ENCODE measurements at places on chromosomes 7 and 10.

- no peak for DNase-seq
These were observed 43.6 kb downstream of the MDH2 start for GRCh38 chr7:76091506-76091905.

- DNase-seq, result no peak
These were observed 12.0 kb upstream of the DHTKD1 start for GRCh38 chr10:12056748-12057147.

- no peak for DNase-seq
These were observed 223.9 kb downstream of the C7orf25 start for GRCh38 chr7:42688056-42688371.

DNA sequence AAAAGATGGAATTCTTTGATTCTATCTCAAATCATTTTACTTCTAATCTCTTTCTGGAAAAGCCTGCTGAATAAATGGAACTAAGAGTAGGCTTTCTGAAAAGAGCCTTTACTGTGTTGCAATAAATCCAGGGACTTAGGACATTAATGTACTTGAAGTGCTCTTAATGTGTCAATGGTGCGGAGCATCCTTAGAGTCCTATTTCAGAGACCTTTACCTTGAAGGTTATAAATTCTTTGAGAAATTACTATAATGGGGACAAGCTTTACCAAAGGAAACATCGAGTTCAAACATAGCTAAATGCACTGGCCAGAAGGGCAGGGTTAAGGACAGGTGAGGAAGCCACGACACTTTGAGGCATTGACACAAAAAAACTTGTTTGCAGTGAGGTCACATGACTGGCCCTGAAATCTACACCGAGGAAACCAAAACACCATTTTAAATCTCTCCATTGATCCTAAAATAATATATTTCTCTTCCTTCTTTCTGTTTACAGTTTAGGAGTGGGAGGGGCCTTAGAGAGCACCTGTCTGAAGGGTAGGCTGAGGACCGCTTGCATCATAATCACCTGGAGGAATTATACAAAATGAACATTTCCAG is 48.1 kb upstream of the EXOC6 start:
- peak; percentile 4 for DNase-seq

GRCh38 chr10:133359554-133359971 is 1.7 kb upstream of the FUOM start:
- DNase-seq, result peak; percentile 56

DNA sequence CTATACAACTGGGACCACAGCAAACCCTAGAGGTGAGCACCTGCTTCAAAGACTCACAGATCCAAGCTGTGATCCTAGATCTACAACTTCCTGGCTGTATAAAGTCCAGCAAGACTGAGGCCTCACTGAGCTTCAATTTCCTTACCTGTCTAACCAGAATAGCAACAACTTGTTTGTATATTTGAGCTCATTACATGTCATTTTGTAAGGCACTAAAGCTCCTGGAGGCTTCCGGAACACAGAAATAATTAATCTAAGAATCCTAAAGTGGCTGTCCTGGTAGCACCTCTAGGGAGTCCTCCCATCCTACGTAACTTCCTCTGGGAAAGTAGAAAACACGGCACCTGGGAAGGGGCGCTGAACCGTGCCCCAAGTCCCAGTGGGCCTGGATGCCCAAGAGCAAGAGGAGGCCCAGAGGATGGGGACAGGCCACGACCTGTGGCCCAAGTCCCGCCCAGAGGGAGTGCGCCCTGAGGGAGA is 39.4 kb downstream of the HK1 start:
- DNase-seq, result no peak

DNA sequence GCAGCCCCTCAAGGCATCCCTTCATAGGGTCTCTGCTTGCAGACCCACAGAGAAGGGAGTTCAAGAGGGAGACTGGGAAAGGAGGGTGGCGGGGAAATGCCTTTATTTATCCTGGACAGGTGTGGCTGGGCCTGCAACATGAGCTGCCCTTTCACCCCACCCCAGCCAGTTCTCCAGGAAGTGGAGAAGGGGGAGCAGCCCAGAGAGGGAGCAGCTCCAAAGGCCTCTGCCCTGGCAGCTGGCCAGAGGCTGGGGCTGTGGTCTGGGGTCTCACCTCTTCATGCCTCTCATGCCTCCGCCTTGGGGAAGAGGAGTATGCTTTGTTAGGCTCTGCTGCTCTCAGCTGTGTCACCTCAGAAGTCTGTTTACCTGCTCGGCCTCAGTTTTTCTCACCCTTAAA is 3.1 kb downstream of the LDB3 start:
- no peak for DNase-seq

DNA sequence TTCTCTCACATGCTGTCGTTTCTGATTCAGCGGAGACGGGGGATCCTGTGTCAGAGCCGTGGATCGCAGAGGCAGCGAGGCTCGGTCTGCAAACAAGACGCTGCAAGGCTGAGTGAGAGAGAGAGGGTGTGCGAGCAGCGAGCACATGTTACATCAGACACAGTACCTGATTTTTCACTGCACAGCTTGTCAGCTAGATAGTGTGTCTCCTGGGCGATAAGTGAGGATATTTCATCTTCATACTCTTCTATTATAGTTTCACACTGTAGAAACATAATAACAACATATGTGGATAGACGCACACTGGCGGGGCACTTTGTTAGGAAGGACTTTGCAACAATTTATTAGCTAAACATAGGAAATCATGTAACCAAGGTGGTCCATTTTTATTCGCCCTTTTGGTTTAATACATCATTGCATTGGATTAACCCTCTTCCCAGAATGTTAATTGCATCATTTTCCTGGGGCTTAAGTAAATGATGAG is 39.5 kb downstream of the CNPY1 start:
- peak; percentile 32 for DNase-seq

DNA sequence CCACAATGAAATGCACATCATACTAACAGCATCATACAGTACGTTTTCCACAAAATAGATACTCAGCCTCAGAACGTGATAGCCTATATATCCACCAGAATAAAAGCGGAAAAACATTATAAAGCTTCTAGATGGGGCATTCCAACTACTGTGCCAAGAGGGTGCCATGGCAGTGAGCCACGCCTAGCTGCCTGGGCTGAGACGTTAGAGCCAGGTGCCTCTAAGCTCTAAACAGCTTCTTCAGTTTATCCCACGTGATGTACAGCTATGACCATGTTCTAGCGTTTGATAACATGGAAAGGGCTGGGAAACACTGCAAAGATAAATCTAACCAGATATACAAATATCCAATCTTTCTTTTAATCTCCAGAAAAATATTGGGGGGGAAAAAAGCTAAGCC is 17.8 kb downstream of the USP6NL start:
- no peak for DNase-seq

DNA sequence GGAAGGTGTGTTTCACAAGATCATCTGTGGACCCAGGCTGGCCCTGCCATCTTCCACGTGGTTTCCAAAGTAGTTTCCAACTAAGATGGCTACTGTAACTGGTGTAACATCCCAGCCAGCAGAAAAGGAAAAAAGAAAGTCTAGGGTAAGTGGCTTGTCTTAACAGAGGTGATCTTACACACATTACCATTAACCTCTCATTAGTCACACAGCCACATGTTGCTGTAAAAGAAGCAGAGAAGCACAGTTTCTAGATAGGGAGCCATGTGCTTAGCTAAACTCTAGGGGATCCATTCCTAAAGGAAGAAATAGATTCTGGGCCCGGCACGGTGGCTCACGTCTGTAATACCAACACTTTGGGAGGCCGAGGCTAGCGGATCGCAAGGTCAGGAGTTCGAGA is 54.3 kb downstream of the ZNF438 start:
- DNase-seq, result no peak

GRCh38 chr7:24334627-24335026 is 50.6 kb downstream of the NPY start:
- DNase-seq, result no peak

DNA sequence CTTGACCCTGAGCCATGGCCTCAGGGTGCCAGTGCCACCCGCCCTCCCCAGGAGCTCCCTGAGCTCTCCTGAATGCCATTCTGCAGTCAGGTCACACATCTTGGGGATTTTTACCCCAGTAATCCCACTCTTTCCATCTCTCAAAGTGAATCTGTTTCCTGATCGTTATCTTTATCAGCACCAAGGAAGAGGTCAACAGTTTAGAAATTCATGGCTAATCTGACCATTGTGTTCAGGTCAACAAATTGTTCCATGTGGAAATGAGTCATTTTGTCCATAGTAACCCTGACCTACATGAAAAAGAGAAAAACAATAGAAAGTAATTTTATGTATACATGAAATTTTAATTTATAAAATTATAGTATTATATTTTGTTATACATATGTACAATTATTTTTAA is 28.8 kb upstream of the ZNF488 start:
- DNase-seq, result no peak

DNA sequence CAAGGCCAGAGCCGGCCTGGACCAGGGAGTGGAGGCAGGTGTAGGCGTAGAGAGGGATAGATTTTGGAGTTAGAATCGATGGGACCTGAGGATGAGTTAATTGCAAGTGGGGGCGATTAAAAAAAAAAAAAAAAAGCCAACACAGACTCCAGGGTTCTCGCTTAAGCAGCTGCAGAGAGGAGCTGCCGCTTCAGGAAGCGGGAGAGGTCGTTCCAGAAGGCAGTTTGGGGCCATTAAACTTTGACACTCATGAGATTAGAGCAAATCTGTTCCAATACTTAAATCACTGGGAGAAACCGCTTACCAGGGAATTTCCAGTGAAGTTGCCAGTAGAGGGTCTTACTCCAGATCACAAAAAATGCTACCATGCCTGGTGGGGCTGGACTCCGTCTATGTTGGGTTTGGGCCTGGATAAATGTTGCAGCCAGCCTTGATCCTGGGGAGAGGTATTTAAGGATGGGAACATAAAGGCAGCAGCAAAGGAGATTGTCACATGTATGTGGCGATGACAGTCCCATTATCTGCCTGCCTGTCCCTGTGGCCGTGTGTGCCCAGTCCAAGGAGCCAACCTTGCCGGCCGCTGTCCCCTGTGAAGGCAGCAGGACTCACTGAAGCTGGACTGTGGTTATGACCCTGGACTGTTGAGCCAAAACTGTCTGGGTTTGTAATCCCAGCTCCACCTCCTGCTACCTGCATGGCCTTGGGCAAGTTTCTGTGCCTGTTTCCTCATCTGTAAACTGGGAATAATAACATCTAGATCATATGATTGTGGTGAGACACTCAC is 23.9 kb upstream of the GRID1 start:
- DNase-seq, result peak; percentile 76

GRCh38 chr10:75809003-75809402 is 377.6 kb downstream of the LRMDA start:
- DNase-seq, result no peak

- DNase-seq, result peak; percentile 36
These were observed 127.4 kb upstream of the AGR3 start for GRCh38 chr7:17009007-17009719.

- DNase-seq, result no peak
These were observed 2.7 kb upstream of the HOXA11 start for GRCh38 chr7:27187475-27188385.

DNA sequence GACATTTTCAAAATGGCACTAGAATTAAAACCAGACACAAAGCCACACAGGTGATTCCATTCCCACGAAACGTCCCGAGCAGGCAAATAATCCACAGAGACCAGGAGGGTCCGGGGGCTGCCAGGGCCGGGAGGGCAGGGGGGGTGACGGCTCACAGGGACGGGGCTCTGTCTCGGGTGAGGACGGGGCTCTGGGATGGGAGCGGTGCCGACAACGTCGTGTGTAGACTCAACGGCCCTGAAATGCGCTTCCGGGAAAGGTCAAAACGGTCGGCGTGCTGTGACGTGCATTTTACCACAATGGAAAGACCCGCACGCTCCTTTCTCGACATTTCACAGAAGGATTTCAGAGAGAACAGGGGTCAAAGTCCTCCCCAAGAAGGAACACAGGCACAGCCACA is 63.3 kb upstream of the PDGFA start:
- no peak for DNase-seq

GRCh38 chr10:80421707-80422536 is 13.6 kb downstream of the PRXL2A start:
- DNase-seq, result no peak

DNA sequence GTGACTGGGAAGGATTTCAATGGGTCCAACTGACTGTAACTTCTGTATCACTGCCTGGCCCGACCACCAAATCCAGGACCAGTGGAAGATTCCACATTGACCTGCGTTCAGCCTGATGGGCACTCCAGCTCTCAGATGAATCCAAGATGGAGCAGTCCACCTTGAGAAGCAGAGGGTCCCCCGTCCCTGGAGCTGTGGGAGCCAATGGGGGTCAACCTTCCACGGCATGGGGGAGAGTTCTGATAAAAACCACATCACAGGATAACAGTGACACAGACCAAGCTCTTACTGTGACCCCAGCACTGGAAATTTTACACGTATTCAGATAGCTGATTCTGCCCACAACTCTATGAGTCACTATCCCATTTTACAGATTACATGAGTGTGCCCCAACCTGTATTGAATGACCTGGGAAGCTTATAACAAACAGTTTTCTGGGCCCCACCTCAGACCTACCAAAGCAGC is 11.2 kb downstream of the ZCCHC24 start:
- DNase-seq, result no peak

DNA sequence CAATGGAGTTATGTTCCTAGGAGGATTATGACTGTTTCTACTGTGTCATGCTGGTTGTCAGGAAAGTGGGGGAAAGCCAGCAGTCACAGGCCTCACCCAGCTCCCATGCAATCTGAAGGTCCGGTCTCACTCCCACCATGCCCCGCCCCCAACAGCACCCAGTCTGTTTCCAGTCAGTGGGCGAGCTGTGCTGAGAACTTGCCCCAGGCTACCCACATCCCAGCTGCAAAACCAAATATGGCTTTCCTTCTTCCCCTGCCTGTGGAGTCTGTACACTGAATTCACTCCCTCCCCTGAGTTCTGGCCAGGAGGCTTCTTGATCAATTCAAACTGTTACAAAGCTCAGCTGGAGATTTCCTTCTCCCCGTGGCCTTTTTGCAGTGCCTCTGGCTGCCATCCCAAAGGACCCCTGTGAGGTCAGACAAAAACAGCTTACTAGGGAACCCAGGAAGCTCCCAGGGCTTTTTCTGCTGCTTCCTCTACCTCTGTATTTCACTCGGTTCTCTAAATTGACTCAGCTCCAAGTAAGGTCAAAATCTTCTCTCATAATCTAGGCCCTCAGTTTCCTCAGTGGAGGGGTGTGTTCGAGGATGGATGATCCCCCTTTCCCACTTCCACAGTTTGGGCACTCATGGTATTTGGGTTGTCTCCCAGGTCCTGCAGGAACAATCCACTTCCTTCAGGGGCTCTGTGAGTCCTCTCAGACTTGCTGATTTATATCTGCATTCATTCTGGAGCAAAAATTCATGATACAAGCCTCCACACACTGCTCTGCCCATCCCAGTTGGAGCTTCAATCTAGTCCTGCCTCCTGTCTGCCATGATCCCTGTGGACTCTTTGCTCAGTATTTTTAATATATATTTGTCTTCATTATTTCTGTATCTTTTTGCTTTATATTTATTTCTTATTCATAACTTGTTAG is 205.5 kb downstream of the SEMA3D start:
- DNase-seq, result no peak
